Fibroblast of skin of left biceps (primary cell): ENCODE measurements at places on chromosomes 6 and 20.

- DNase-seq: no peak
Observed at GRCh38 chr6:92822222-92822621, 597.1 kb downstream of the EPHA7 start.

- no peak for DNase-seq
Observed at GRCh38 chr6:13404228-13404891, 76.0 kb upstream of the TBC1D7 start.

GRCh38 chr6:111916747-111917146 lies 43.5 kb upstream of the FYN start:
- no peak for DNase-seq

GRCh38 chr6:82980086-82980485 lies 85.6 kb downstream of the UBE3D start:
- peak; percentile 67 for DNase-seq

- DNase-seq: no peak
Observed at GRCh38 chr6:99254616-99255550, 94.6 kb downstream of the FAXC start.

DNA sequence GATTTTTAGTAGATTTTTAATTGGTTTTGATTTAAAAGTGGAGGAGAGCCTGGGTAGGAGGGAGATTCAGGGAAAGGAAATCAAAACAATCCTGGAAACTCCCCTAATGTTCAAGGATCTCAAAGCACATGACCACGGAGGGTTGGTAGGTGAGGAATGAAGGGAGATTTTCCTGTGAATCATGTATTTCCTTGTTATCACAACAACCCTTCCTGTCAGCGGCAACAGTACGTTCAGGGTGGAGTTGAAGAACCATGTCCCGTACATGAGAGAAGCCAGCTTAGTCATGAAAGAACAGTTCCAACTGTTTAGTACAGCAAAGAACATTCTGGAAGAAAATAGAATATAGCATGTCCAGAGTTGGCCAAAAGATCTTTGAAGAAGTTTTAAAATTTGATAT lies 79.4 kb upstream of the SCAF8 start:
- DNase-seq: peak; percentile 25

GRCh38 chr6:84674395-84674794 lies 90.0 kb downstream of the TBX18 start:
- no peak for DNase-seq

DNA sequence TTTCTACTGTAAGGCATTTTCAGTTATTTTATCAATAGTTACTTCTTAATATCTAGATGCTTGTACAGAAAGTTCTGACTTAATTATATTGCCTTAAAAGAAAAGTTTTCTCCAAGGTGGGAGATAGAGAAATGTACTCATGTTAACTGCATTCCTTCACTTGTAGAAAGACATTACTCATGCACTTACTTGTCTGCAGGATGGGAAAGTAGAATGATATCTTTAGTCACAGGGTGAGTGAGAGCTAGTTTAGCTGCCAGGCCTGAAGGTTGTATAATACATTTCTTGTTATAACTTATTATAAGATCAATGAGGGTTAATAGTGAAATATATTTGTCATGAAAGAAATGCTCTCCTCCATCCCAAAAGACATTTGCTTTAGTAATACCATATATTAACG lies 92.1 kb downstream of the CRYBG1 start:
- no peak for DNase-seq

DNA sequence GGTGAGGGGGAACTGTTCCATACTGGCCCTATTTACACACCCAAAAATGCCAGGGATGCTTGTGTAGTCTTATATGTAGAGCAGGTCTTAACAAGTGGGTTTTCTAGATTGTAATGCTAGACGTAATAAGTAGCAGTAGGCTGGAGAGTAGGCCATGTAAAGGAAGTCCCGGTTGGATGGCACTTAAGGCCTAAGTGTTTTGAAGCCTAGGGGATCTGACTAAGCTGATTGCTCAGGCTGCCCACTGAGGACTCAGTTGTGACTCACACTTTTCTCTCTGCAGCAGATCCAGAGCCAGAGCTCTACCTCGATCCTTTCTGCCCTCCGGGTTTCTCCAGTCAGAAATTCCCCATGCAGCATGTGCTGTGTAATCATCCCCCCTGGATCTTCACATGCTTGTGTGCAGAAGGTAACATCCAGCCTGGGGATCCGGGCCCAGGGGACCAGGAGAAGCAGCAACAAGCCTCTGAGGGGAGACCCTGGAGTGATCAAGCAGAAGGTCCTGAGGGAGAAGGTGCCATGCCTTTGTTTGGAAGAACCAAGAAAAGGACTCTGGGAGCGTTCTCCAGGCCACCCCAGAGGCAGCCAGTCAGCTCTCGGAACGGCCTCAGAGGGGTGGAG lies 26.6 kb downstream of the ZNF133 start:
- DNase-seq: no peak

GRCh38 chr6:3352678-3353077 lies 93.9 kb downstream of the PSMG4 start:
- DNase-seq: no peak

DNA sequence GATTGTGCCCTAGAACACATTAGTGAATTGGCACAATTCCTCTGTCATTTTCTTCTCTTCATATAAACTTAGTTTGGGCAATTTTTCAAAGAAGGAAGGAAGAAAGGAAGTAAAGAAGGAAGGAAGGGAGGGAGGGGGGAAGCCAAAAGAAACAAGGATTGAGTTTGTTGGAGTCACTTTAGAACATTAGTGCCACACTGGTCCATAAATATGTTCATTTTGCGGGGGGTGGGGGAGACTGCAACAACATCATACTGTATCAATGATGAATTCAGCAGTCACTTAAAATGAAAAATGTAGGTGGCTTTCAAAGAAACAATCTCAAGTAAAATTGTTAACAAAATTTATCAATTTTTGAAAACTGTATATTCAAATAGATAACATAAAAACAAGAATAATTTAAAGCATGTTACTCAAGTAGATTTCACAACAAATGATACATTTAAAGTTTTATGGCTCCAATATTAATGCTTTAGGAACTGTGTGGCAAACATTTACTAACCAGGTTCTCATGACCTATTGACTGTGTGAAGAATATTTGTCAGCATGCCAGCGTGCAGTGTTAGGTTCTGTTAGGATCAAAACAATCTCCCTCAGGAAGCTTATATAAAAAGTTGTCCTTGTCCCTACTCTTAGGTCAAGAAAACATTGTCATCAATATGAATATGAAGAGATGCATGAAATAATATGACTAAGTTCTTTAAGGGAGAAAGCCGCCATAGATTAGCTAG lies 208.1 kb upstream of the AGPAT4 start:
- DNase-seq: no peak

GRCh38 chr20:32962053-32962452 lies 42.2 kb downstream of the SUN5 start:
- DNase-seq: no peak

DNA sequence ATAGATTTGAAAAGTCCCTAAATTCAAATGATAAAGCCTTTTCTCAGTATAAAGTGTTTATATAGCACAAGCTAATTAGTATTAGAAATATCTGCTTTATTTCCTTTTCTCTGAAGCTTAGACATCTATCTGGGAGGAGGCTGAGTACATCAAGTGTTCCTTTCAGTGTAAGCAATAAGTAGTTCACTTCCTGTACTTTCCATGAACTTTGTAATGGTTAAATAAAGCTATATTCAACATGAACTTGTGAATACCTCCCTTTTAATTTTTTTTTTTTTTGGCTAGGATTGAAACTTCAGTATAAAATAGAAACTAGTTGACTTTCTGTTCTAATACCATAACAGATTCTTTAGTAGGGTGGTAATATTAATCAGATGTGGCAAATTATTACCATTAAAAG lies 190.9 kb downstream of the CENPW start:
- no peak for DNase-seq

GRCh38 chr6:97687916-97688315 lies 404.9 kb upstream of the MMS22L start:
- DNase-seq: no peak

DNA sequence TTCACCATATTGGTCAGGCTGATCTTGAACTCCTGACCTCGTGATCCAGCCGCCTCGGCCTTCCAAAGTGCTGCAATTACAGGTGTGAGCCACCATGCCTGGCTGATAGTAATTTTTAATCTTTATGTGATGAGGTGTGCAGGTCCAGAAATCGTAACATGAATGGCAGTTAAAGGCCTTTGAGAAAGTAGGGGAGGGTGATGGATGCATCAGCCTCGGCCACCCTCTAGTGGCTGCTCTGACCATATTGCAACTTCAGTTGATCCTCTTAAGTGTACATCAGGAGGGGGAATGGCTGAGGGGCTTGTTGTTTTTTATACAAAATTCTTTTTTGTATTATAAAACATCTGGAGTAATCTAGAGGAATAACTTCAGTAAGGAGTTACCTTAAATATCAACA lies 193.0 kb downstream of the ZFAND3 start:
- DNase-seq: no peak

DNA sequence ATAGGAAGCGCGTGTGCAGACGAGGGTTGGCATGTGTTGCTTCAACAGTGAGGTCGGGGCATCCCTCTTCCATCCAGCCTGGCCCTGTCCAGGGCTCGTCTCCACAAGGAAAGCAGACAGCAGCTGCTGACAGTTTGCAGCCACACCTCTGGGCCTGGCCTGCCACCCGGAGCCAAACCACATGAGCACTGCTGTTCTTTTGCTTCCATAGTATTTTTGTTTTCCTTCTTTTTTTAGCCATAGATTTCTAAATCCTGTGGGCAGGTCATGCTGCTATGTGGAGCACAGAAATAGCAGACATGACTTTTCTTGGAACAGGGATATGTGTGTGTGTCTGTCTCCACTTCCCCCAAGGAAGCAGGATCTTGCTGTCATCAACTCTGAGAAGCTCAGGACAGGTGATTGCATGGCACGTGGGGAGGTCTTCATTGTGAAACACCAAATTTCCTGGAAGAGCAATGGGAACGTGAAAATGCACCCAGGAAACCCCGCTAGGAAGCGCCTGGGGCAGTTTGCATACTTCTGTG lies 167.4 kb downstream of the DTNBP1 start:
- no peak for DNase-seq

GRCh38 chr20:14821251-14821650 lies 483.8 kb upstream of the FLRT3 start:
- DNase-seq: no peak

GRCh38 chr6:101760843-101761621 lies 367.5 kb downstream of the GRIK2 start:
- DNase-seq: peak; percentile 86

- peak; percentile 23 for DNase-seq
Observed at GRCh38 chr6:83514866-83515466, 2.6 kb downstream of the PRSS35 start.

GRCh38 chr6:79048611-79049010 lies 29.4 kb downstream of the PHIP start:
- no peak for DNase-seq

- no peak for DNase-seq
Observed at GRCh38 chr6:166814390-166814789, 142.0 kb downstream of the RNASET2 start.

GRCh38 chr6:118743746-118744145 lies 92.4 kb upstream of the CEP85L start:
- DNase-seq: no peak

GRCh38 chr6:169159331-169159730 lies 94.3 kb downstream of the THBS2 start:
- no peak for DNase-seq

DNA sequence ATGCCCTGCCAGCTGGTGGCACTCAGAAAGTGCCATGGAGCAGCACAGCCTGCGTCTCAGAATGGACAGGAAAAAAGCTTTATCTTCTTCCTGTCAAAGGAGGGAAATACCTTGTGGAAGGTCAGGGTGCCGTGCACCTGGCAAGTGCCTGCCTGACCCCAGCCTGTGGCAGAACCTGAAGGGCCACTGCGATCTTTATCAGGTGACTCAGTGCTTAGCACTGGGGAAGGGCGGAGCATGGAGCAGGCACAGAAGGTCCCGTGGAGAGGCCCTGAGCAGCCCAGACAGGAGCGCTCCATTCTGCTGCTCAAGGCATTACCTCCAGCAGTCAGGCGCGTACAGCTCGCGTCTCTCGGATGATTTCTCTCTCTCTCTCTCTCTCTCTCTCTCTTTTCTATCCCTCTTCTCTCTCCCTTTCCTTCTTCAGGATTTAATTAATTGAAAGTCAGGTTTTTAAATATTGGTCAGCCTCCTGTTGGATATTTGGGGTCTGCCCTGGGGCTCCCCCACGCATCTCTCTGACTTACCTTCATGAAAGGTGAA lies 31.7 kb downstream of the FOXC1 start:
- no peak for DNase-seq

- DNase-seq: no peak
Observed at GRCh38 chr6:117188627-117189201, 76.6 kb upstream of the VGLL2 start.

DNA sequence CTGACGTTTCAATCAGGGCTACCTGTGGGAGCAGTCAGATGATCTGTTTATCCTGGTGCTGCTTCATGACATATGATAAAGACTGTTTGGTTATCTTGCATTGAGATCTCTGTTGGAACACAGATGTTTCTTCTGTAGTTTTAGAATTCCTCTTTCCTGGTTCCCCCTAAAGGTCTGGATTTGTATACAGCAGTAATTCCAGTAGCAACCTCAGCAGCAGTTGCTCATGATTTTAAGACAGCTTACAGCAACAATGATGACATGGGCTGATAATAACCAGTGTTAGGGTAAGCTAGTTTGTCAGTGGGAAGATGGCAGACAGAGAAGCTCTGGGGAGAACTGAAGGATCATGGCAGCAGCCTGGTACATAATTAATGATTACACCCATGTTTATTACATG lies 439.4 kb downstream of the PHF3 start:
- DNase-seq: no peak

DNA sequence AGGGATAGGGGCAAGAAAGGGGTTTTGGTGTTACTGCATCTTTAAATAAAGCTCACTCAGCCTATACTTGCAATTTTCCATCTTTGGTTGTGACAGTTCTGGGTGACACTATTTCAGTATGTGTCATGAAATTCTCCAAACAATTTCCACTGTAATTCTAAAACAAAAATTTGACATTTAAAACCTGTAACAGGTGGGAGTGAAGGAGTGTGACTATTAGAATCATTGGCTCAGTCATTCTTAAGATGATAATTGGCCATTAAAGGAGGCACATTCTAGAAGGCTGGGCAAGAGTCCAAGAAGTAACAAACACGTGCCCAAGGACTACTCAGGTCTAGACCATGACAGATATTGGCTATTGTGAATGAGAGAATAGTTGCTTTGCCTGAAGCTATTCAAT lies 153.3 kb upstream of the ARG1 start:
- no peak for DNase-seq

- no peak for DNase-seq
Observed at GRCh38 chr20:5172167-5172601, 45.4 kb downstream of the CDS2 start.

DNA sequence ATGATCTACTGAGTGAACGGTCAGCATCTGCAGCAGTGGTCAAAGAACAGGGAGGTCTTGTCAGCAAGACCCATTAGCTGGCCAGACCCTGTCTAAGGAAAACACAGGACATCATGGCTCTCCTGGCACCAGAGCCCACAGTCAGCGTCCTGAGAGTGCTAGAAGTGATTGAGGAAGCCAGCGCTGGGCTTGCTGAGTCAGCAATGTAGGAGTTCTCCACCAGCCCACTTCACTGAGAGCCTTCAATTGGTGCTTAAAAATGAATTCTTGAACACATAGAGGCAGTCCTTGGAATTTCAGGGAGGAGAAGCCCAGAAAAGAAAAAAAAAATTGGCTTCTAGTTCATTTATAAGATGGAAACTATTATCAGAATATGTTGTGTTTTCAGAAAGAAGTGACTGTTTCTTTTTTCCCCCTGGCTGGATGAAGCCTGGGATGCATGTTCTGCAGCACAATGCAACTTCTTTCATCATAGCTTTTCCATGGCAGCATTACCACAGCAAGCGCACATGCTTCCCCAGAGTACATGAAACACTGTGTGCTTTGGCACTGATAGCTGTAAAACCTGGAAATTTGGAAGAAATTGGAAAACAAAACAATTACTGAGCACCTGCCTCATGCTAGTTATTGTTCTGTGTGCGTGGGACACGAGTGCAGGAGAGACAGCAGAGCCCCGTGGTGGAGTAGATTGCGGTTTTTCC lies 899.9 kb downstream of the C6orf118 start:
- DNase-seq: no peak
